ENCODE measurements at places on chromosomes 5 and 9.
A peak's percentile ranks its signal among the peaks of the same experiment; 100 is the strongest.

GRCh38 chr5:178201221-178201926 is 3.0 kb upstream of the HNRNPAB start:
- DNase-seq = no peak

DNA sequence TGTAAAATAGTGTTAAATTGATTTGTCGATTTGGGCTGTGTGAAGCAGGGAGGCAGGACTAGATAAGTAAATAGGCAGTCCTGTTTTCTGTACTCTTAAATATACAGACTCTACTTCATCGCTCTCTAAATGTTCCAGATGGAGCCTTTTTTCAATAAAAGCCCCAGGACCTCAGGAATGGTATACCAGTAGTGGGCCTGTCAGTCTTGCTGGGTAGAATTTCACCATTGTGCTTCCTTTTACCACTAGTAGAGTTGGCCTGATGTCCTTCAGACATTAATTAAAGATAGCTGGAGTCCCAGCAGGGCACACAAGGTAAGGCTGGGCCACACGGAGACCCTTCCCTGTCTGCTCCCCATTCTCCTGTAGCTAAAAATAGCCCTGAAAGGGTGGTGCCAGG is 6.0 kb downstream of the SNX18 start:
- no peak for DNase-seq

GRCh38 chr9:114925039-114925438 is 5.4 kb downstream of the TNFSF8 start:
- DNase-seq = no peak

DNA sequence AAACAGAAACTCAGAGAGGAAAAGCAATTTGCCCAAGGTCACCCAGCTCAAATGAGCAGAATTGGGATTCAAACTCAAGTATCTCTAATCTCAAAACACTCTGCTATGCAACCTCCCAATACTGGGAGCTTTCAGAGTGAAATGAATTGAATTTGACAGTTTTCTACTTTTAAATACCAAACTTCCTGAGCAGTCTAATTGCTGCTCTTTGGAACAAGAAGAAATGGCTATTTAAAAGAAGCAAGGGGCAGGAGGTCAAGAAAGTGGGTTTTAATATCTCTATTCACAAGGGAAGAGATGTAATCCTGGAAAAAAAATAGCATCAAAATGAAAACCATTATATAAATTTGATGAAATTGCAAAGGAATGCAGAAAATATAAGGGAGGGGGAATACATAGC is 142.6 kb downstream of the INSYN2B start:
- no peak for DNase-seq

DNA sequence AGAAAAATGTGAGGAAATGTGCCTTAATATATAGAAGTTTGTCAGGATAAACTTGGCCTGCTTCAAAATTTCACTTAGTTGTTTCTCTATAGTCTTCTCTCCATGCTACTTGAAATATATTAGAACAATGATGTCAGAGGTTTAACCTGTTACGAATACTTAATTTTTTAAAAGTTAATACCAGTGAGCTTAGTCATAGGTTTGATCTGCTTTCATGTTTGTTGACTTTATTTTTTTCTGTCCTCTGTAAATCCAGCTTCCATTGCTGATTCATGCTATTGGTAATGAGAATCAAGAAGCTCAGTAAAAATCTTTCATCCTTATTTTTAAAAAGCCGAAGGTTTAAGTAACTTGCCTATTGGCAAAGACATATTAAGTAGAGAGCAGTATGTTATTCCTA is 27.9 kb downstream of the BDP1 start:
- no peak for DNase-seq

DNA sequence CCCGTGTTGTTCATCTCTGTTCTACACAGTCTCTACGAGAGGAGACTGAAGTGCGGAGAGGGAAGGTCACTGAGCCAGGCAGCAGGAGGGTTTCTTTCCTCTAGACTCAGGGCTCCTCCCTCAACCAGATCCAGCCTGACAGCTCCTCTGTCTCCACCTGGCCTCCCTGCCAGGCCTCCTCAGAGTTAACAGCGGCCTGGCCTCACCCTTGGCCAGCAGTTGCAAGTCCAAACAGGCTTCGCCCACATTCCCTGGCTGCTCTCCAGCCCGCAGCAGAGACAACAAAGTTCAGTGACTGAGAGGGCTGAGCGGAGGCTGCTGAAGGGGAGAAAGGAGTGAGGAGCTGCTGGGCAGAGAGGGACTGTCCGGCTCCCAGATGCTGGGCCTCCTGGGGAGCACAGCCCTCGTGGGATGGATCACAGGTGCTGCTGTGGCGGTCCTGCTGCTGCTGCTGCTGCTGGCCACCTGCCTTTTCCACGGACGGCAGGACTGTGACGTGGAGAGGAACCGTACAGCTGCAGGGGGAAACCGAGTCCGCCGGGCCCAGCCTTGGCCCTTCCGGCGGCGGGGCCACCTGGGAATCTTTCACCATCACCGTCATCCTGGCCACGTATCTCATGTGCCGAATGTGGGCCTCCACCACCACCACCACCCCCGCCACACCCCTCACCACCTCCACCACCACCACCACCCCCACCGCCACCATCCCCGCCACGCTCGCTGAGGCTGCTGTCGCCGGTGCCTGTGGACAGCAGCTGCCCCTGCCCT is at the start of gene HRCT1:
HRCT1 (plus strand) TSS at position 291 of the 768 bp plus-strand sequence; CDS start at position 377, 86 bp downstream.
- peak; percentile 47 for DNase-seq

Data from activated CD4-positive, alpha-beta T cell treated with anti-CD3 and anti-CD28 coated beads, Interleukin-2, amount 10 ng/mL, durations not matched to agents 24 days and 14 days (primary cell).